Ecto neural progenitor cell (in vitro differentiated cells): ENCODE measurements at places on chromosomes 13 and 19.

- no peak for DNase-seq
Measured at GRCh38 chr13:42638886-42639285, 64.9 kb downstream of the TNFSF11 start.

GRCh38 chr13:40171566-40171965, 494.9 kb downstream of the FOXO1 start:
- DNase-seq: no peak

DNA sequence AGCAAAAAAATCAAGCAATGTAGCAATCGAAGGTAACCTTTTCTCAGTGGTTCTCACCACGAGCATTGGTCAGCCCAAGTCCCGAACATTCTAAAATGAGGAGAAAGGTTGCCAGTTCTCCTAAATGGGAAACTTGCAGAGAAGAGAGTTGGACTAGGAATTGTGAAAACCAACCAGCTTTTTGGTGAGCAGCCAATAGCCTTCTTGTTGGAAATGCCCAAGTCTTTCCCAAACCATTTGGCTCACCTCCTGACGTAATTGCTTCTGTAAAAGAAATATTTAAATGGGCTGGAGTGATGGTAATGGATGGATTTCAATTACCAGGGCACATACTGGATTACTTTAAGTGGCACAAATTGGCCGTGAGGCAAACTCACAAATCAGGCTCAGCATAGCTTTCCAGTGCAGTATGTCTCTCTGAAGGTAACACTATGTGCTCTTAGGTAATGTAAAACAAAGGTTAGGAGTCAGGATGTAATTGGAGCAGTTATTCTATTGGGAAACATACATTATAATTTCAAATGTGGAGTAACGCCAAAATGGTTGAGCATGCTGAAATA, 423.2 kb downstream of the KLF5 start:
- no peak for DNase-seq

DNA sequence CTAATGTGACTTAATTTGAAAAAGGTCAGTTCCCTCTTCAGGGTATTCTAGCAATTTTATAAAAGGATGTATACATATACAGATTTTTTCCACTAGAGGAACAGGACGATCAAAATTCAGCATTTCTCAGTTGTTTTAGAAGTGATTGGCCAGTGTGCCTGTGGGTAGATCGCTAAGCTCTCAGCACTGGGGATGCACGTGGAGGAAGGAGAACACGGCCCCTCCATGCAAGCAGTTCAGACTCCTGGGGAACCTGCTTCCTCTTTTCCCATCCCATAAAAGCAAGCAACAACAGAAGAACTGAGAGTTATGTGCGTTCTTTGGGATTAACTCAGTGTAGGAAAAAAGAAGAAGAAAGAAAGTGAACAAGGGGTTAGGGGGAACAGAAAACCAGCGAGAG, 328.8 kb downstream of the FOXO1 start:
- DNase-seq: no peak

GRCh38 chr13:50379584-50379983, 364.3 kb downstream of the KCNRG start:
- no peak for DNase-seq

GRCh38 chr13:111007209-111007608, 92.3 kb upstream of the ANKRD10 start:
- DNase-seq: no peak

DNA sequence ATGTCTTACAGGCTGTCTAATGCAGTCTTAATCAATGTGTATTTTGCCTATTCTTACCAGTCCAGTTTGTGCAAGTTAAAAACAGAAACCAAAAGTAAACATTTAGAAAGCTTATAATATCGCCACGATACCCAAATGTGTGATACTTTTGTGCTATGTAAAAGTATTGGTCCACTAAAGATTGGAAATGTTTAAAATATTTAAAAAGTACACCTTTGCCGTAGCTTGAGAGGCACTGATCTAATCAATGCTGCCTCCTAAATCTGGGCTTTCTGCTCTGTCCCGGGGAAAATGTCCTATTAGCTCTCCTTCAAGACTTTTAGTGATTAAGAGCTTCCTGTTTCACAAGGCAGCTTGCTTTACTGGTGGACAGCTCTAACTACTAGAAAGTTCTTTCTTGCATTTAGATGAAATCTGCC, 64.7 kb downstream of the DNAJC15 start:
- DNase-seq: no peak

DNA sequence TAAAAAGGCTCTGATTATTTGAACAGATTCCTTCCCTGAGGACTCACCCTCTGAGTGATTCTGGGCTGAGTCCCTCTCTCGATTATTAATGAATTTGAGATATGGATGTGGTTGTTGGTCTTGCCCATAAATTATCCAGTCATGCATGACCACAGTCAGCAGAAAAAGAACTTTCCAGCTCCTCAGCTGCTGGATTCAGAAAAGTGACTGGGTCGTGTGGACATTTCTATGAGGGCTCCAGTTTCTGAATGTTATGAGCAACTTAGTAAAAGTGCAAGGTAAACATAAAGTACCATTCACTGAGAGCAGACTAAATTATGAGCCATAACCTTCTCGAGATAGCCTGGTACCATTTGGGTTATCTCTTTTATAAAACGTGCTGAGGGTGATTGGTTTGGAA, 100.1 kb upstream of the CLDN10 start:
- no peak for DNase-seq

GRCh38 chr13:97548711-97549110, 114.7 kb downstream of the RAP2A start:
- DNase-seq: no peak

GRCh38 chr13:26695891-26696311, 64.7 kb downstream of the GPR12 start:
- no peak for DNase-seq

DNA sequence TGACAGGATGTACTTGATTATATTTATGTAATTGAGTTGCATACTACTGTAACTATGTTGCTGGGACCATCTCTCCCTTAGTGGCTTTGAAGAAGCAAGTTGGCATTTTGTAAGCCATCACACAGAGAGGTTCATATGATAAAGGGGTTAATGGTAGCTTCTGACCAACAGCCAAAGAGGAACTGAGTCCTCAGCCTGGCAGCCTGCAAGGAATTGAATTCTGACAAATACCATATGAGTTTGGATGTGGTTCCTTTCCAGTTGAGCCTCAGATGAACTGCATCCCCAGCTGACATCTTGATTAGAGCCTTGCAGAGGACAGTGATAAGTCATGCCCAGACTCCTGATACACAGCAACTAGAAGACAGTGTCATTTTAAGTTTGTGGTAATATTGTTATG, 8.6 kb upstream of the MYCBP2 start:
- DNase-seq: no peak

DNA sequence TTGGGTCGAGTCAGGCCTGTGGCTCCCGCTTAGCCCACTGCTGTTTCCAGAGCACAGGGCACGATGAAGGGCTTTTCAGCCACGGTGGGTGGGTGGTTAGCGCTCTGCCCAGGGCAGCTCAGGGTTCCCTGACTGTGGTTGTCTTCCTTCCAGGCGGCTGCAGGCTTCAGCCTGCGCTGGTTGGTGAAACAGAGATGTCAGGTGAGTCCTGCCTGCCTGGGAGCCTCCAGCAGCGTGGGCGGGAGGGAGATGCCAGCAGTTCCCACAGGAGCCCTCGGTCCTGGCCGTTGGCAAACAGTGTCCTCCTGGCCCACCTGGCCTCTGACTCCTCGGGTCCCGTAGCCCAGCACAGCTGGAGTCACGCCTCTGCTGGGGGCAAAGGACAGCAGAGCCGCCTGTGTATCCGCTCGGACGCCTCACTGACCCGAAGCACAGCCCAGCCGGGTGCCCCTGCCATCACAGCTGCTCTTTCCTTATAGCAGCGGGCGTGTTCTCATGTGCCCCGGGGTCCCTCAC, 9.7 kb downstream of the ADAT3 start:
- no peak for DNase-seq

DNA sequence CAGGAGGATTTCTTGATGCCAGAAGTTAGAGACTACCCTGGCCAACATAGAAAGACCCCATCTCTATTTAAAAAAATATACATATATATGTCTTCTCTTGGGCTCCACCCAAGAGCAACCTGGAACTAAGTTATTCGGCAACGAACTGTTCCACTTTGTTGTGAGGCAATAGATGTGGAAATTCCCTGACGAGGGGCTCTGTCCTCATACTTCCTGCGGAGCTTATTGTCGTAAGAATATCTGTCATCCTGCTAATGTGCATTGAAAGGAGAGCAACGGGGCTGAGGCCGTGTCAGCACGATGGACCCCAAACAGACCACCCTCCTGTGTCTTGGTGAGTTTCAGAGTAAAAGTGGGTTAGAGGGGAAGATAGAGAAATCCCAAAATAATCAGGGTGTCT, at the start of gene FCAR:
Gene FCAR (plus strand): TSS at position 246 of the 400 bp plus-strand sequence. CDS start 55 bp downstream, at position 301.
- no peak for DNase-seq

DNA sequence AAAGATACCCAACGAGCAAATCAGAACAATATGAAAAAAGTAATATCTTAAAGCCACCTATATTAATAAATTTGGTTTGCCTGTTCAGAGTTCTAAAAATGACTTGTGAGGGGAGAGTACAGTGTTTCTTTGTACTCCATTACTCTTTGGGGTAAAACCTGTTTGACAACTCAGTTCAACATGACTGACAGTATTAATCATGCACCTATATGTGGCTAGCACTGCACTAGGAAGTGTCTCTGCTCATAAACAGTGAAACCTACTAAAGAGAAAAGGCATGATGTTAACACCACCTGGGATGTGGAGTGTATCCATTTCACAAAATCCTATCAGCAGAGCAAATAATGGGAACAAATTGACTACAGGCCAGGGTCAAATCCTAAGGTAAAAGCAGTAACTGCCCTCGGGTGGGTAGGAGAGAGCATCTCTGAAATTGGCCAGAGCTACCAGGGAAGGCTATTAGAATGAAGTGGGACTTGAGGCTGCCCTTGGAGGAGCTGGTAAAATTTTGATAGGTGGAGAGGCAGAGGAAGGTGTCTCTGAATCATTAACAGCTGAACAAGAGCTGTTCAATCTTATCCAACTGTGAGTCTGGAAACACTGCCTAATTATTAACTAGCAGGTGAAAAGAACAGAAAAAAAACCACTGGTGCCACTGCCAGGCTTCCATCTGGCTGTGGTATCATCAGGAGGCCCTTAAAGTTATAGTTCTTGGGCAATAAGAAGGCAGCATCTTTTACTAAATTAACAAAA, 365.1 kb downstream of the DNAJC15 start:
- DNase-seq: no peak

GRCh38 chr19:18865973-18866799, 29.8 kb downstream of the CERS1 start:
- DNase-seq: peak; percentile 84

- DNase-seq: no peak
Measured at GRCh38 chr13:34002924-34003323, 185.0 kb downstream of the RFC3 start.

- no peak for DNase-seq
Measured at GRCh38 chr13:54799621-54800226, 1771.1 kb downstream of the OLFM4 start.

- DNase-seq: peak; percentile 56
Measured at GRCh38 chr13:44306371-44307192, 67.0 kb upstream of the SERP2 start.

DNA sequence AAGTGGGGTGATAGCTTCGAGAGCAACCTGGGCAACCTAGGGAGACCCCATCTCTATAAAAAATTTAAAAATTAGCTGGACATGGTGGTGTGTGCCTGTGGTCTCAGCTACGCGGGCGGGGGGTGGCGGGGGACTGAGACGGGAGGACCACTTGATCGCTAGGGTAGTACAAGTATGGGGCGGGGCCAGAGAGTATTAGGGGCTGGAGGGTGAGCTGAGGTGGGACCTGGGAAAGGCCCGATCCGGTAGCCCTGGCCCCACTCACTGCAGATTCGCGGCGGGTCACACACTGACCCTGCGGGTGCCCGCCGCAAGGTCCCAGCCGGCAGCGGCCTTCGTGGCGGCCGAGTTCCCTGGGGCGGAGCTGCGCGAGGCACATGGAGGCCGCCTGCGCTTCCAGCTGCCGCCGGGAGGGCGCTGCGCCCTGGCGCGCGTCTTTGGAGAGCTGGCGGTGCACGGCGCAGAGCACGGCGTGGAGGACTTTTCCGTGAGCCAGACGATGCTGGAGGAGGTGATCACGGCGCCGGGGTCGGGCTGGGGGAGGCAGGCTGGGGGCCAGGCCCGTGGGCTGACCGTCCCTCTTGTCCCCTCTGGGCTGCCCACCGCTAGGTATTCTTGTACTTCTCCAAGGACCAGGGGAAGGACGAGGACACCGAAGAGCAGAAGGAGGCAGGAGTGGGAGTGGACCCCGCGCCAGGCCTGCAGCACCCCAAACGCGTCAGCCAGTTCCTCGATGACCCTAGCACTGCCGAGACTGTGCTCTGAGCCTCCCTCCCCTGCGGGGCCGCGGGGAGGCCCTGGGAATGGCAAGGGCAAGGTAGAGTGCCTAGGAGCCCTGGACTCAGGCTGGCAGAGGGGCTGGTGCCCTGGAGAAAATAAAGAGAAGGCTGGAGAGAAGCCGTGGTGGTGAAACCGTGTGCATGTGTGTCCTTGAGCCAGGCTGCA, 2.0 kb upstream of the ARHGAP45 start:
- DNase-seq: peak; percentile 85

GRCh38 chr13:39565036-39565949, 37.7 kb downstream of the LHFPL6 start:
- DNase-seq: no peak

DNA sequence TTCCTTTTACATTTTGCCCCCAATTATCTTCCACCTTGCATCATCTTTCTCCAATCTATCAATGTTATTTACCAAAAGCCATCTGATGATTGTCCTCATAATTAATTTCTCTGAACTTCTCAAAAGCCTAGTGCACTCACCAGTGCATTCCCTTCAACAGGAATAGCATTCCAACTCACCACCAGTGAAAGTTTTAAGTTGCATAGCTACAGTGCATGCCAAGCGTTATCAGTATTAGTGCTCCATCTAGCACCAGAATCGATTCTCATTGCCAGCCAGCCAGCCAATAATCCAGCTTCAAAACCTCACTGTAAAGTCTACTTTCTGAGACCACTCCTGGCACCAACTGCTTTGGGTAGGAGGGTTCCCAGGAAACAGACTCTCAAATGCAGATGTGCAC, 7.4 kb downstream of the MYCBP2 start:
- DNase-seq: no peak

- no peak for DNase-seq
Measured at GRCh38 chr13:99353836-99354235, 46.6 kb upstream of the GPR183 start.

DNA sequence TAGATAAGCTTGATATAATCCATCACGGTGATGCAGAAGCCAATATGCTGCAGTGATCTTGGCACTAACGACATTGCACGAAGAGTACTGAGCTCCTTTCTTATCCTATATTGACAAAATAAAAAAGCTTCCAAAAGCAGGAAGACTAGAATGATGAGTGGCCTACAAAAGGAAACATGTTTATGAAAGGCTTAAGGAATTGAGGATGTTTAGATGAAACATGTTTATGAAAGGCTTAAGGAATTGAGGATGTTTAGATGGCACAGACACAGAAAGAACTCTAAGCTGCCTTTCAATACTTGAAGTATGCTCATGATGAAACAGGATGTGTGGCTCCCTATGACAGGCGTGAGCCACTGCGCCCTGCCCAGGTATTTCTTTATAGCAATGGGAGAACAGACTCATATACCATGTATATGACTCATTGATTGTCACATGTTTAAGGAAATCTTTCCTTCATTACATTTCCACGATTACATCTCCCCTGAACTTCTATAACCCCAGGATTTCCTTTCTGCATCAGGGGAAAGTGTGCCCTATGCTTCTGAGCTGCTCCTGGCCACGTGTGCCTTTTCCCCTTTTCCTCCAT, 690.8 kb upstream of the ARGLU1 start:
- no peak for DNase-seq

- no peak for DNase-seq
Measured at GRCh38 chr13:100818711-100819110, 144.1 kb upstream of the TMTC4 start.

- DNase-seq: no peak
Measured at GRCh38 chr19:32675720-32676185, at the start of gene RGS9BP. Gene RGS9BP (plus strand): TSS chr19:32675848. CDS start chr19:32676264, 416 bp downstream.

GRCh38 chr19:48495396-48495795, 16.2 kb downstream of the LMTK3 start:
- no peak for DNase-seq
